NCI-H510A treated with DMSO at 0.1 percent for 48 hours (cell line): ENCODE measurements at places on chromosomes 11 and 22.

- no peak for DNase-seq
Measured at GRCh38 chr11:14323118-14323676, 35.8 kb downstream of the RRAS2 start.

GRCh38 chr11:65134952-65135632, 773 bp upstream of the SYVN1 start:
- DNase-seq, result peak; percentile 99

- DNase-seq, result no peak
Measured at GRCh38 chr22:21634081-21634480, 1.5 kb downstream of the CCDC116 start.

GRCh38 chr11:18802381-18803257, 11.0 kb upstream of the PTPN5 start:
- peak; percentile 45 for DNase-seq

GRCh38 chr11:102882389-102883024, 7.7 kb upstream of the MMP12 start:
- DNase-seq, result no peak

DNA sequence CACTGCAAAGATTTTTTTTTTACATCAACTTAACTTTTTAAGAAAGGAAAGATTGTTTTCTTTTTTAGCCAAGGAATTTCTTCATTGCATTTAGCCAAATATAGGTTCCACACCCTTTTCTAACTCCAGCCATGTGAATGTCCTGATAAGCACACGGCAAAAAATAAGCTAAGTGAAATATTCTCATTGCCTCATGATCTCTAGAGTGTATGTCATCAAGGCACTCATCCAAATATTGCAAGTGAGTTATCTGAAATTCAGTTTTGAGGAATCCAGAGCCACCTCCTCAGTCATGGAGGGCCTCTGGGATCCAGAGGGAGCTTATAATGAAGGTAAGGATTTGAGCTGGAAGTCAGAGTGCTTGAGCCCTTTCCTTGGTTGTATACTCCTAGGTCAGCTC, 80.0 kb downstream of the BLID start:
- no peak for DNase-seq

DNA sequence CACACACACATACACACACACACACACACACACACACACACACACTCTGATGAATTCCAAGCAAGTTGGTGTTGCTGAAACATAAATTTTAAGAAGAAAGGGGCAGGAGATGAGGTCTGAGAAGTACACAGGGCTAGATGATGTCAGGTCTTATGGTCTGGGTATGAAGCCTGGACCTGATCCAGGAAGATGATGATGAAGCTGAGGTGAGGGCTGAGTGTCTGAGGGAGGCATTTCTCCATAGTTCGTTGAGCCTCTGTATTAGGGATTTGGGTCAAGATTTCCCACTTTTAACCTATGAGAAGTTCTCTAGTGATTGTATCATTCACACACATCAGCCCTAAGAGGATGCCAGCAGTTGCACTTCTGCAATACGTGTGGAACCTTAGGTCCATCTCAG, 32.6 kb downstream of the KREMEN1 start:
- DNase-seq, result no peak

- no peak for DNase-seq
Measured at GRCh38 chr11:96151501-96151900, 191.5 kb downstream of the MAML2 start.

DNA sequence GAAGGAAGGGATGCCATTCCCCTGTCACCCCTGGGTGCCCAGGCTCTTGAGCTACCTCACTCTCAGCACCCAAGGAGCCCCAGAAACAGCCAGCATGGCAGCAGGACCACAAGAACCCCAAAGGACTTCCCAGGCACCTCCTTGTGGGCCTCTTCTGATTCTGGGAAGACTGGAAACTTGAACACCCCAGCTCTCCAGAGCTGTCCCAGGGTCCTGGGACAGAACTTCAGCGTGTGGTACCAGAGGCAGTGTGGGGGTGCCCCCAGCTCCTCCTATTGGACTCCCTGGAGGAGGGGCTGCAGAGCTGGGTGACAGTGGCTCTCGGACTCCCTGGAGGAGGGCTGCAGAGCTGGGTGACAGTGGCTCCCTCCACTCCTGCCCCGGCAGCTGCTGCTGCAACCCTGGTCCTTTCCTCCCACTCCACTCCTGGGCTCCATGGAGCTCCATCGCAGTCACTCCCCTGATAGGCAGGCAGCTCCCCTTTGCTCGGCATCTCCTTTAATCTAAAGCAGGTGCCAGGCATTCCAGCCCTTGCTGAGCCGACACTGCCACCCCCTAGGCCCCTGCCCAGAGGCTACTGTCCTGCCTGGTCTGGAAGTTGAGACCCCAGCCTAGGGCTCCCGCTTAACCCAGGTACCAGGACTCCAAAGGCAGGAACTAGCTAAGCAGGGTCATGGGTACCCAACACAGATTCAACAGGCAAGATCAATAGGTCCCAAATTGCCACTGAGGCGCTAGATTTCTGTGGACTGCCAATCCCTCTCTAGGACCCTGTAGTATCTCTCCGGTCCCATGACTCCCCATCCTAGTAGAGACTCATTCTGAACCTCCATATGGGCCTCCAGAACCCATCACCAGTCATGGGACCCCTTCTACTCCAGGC, 2.7 kb downstream of the BCL9L start:
- no peak for DNase-seq

DNA sequence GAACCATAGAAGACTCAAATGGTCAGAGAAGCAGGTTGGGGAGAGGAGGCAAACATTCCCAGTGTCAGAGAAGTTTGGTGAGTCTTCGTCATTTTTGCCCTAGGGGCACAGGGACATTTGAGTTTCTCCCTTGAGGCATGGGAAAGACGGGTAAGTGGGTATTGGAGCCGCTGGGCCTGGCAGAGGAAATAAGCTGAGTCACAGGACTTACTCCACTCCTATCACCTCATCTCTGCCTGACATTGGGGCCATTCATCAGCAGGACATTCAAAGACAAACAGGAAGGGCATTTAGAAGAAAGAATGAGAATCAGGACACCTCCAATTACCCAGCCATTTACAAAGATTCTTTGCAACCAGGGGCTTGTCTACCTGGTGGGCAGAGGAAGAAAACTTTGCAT, 100.7 kb upstream of the SEZ6L start:
- DNase-seq, result no peak

- DNase-seq, result no peak
Measured at GRCh38 chr11:3641701-3642070, at the start of gene ART5. Gene ART5, minus strand, starts transcription at chr11:3641992. Its CDS starts 130 bp downstream, at chr11:3641862.

DNA sequence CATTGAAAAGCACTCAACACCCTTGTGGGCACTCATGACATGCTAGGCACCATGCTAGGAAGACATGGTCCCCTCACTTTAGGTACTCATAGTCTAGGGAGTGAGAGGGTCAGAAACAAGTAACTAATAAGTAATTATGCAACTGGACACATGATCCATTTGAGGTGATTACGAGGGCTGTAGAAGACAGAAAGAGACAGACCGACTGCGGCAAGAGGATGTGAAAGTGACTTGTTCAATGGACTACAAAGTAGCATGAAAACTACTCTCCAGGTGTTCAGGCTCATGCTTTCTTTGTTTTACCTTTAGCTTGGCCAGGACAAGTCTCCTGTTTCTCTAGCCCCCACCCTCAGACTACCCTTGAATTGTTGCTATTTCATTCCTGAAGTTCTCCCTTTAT, 310.8 kb upstream of the SORL1-AS1 start:
- DNase-seq, result no peak

- no peak for DNase-seq
Measured at GRCh38 chr22:40674274-40674673, 5.0 kb upstream of the MCHR1 start.

GRCh38 chr11:69442807-69443137, 38.7 kb upstream of the LINC01488 start:
- DNase-seq, result no peak

DNA sequence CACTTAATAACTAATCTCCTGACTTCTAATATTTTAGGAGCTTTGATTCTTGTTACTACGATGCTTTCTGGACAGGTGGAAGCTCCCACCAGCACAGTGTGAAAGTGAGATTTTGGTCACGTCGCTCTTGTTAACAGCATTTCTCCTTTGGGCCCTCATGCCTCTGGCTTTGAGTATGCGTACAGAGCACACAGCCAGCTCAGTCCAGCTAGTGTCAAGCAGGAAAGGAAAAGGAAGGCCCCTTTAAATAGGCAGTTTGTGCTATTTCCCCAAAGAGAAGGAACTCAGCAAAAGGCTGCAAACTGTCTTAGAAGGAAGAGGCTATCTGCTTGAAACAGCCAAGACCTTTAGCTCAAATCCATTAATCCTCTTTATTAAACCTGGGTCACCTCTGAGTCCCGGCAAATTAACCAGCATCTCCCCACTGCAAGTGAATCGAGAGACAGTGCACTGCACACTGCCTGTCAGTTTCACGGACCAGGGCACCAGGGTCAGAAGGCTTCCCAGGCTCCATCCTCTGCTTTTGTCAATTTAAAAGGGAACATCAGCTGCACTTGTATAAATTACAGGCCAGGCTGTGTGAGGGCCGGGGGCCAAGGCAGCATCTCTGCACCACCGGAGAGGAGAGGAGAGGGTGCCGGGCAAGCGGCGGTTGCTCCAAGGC, 34.7 kb downstream of the OPCML start:
- no peak for DNase-seq

GRCh38 chr11:1647901-1648652, 18.5 kb downstream of the KRTAP5-5 start:
- no peak for DNase-seq

DNA sequence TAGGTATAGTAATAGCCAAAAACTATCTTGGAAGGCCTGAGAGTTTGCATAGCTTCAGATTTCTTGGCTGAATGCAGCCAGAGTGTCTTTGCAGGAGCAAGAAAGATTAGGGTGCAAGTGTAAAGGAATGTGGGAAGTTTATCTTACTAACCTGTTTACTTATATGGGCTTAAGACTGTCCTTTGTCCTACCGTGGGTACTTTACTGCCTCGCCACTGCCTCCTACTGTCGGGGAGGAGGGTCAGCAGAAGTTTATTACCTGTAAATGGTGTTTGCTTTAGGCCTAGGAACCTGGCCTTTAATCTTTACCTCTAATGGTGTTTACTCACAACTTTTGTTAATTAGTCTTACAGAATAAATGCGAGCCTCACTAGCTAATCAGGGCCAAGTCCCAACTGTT, 633.8 kb downstream of the DLG2 start:
- DNase-seq, result no peak

DNA sequence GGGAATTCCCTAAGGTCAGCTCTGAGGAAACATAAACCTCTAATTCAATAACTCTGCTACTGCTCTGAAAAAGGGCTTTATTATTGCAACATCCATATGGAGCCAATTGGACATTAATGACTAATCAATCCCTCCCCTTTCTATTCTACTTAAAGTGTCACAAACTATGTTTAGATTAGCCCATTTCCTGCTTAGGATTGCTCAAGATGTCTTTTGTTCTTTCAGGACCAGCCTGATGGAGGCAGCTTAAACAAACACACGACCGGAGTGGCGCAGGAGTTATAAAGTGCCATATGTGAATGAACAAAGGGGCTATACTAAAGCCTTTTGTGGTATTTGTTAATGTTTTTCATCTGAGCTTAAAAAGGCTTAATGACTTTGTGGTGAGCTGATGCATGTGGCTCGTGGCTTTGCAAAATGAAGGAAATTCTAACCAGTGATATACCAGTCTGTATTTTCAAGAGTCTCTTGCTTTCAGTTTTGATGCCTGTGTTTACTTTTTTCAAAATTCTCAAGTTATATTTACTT, 354.4 kb downstream of the SOX6 start:
- DNase-seq, result peak; percentile 86

GRCh38 chr11:102332611-102332994, 14.4 kb upstream of the BIRC2 start:
- no peak for DNase-seq

DNA sequence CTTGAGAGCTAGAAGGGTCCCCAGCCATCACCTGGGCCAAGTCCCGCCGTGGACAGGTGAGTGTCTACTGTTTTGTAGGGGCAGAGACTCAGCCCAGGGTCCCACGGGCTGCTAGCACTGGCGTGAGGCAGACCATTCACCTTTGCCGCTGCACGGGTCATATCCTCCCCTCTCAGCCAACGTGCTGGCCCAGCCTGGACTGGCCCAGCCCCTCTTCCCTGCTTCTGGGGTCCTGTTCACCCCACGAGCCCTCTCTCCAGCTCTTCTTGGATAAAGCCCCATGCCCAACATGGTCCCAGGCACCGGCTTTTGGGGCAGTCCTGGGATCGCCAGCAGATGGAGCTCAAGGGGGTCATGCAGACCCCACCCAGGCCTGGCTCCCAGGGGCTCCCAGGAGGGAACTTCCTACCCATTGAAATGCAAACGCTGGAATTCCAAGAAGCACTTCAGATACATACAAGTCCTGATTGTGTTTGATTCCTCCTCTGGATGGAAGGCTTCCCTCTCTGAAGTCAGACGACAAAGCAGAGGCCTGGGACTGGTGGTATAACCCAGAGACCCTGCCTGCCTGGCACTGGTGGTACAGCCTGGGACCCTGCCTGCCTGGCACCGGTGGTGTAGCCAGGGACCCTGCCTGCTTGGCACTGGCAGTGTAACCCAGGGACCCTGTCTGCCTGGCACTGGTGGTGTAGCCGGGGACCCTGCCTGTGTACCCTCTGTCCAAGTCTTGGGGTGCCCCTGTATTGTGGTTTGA, 8.9 kb upstream of the SEPTIN5 start:
- DNase-seq, result no peak

- DNase-seq, result no peak
Measured at GRCh38 chr22:45889539-45890350, 87.2 kb downstream of the WNT7B start.

DNA sequence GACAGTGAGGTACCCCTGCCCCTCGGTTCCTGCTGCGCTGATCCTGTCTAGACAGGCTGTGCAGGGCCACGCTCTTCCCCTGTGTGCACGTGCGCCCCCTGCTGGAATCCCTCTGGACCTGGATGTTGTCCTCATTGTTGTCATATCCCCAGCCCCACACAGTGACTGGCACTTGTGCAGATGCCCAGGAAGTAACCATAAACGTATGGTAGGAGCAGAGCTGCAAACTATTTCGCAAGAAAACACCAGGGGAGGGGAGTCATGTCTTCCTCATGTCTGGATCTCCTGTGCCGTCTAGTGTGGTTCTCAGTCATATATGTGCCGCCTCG, 114.7 kb downstream of the CRYBB2 start:
- no peak for DNase-seq

DNA sequence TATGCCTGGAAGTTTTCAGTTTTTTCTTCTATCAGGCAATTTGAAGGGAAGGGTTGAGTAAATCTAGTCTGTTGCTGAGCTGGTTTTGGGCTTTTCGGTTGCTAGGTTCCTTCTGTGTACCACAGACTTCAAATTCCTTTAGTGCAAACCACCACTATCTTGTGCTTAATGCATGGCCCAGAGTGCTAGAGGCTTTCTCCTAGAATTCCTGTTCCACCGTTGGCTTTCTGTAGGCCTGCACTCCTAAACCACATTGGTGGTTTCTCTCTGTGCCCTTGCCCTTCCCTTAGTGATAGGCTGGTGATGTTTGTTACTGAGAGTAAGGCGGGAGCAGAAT, 47.1 kb upstream of the CTSC start:
- no peak for DNase-seq

GRCh38 chr22:17085277-17086181, 729 bp downstream of the IL17RA start:
- DNase-seq, result no peak

GRCh38 chr11:86814775-86815174, 14.4 kb downstream of the PRSS23 start:
- DNase-seq, result peak; percentile 28

- DNase-seq, result no peak
Measured at GRCh38 chr11:130124096-130124495, 35.5 kb upstream of the ST14 start.
